ENCODE measurements at places on chromosomes 16 and 17. TPM values are rescaled to one million over a fixed set of nuclear protein-coding genes. Genes with fewer than 3 reads are reported as not detected.

Gene CIBAR2
- total RNA-seq, result not detected

Gene CHST6
- 0.44 TPM for total RNA-seq

GRCh38 chr17:17590883-17591354 lies 589 bp downstream of the PEMT start:
- DNase-seq, result no peak

Gene SPNS2
- 5.3 TPM for total RNA-seq

DNA sequence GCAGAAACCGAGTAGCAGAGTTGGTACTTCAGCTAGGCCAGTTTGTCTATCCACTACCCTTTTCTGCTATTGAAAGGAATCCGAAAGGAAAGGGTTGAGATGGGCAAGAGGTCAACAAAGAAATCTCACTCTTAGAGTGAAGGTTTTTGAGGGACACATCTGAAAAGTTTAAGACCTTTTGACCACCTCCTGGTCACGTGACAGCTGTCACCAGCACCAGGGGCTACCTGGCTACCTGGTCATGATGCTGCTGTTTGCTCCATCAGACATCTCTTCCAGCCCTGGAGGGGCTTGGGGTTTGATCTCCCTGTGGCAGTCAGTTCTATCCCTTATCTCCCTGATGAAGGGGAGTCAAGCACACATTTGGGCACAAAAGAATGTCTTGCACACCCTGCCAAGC lies 7.6 kb downstream of the CCDC182 start:
- no peak for DNase-seq

Gene KRT15
- total RNA-seq, result 331 TPM

- DNase-seq, result no peak
Measured at GRCh38 chr17:921161-921560, 58.4 kb downstream of the NXN start.

- DNase-seq, result no peak
Measured at GRCh38 chr17:58410714-58411407, 6.5 kb downstream of the RNF43 start.

Gene LGALS9B
- not detected for total RNA-seq

Gene MYL4
- total RNA-seq, result not detected

GRCh38 chr16:67893743-67894399 lies 817 bp downstream of the PSKH1 start:
- DNase-seq, result peak; percentile 35

Gene PRMT7
- 38.4 TPM for total RNA-seq

Gene ACSM2A
- total RNA-seq, result not detected

Gene SRP68
- total RNA-seq, result 41.3 TPM

Gene TOB1
- 145 TPM for total RNA-seq

DNA sequence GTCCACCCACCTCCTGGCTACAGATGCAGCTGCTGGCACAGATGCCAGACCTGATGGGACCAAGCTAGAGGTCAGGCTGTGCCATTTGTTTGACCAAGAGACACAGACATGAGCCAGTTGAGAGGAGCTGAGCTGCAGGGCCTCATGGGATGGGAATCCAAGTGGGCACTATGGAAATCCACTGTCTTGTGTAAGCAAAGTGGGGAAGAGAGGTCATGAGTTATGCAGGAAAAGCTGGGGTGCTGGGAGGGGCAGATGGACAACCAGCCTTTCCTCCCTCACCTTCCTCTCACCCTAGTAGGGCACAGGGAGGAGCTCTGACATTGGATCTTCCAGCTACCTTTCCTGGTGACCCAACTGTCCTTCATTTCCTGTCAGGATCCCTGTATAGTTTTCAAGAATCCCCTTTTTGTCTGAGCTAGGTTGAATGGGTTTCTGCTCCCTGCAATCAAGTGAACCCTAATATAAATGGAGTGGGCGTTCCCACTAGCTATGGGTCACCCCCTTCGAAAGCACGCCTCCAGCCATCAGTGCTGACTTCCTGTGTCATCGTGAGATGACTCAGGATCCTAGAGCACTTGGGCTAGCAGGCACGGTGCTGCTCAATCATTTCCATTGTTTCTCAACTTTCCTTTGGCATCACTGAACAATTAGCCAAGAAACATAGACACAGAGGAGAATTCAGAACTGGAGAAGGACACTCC lies 13.6 kb downstream of the ATPAF2 start:
- DNase-seq, result no peak

GRCh38 chr16:86319585-86320236 lies 190.6 kb upstream of the FOXF1 start:
- no peak for DNase-seq

GRCh38 chr16:68367030-68367429 lies 56.2 kb downstream of the PRMT7 start:
- DNase-seq, result no peak

- no peak for DNase-seq
Measured at GRCh38 chr17:50145532-50146229, 4.8 kb downstream of the PPP1R9B start.

Gene PSMC3IP
- total RNA-seq, result 4.2 TPM

All from breast epithelium (tissue), 4 donors.